ENCODE measurements at places on chromosomes 5 and 9.

GRCh38 chr9:110180511-110181434, 27.2 kb downstream of the C9orf152 start:
- no peak for DNase-seq

DNA sequence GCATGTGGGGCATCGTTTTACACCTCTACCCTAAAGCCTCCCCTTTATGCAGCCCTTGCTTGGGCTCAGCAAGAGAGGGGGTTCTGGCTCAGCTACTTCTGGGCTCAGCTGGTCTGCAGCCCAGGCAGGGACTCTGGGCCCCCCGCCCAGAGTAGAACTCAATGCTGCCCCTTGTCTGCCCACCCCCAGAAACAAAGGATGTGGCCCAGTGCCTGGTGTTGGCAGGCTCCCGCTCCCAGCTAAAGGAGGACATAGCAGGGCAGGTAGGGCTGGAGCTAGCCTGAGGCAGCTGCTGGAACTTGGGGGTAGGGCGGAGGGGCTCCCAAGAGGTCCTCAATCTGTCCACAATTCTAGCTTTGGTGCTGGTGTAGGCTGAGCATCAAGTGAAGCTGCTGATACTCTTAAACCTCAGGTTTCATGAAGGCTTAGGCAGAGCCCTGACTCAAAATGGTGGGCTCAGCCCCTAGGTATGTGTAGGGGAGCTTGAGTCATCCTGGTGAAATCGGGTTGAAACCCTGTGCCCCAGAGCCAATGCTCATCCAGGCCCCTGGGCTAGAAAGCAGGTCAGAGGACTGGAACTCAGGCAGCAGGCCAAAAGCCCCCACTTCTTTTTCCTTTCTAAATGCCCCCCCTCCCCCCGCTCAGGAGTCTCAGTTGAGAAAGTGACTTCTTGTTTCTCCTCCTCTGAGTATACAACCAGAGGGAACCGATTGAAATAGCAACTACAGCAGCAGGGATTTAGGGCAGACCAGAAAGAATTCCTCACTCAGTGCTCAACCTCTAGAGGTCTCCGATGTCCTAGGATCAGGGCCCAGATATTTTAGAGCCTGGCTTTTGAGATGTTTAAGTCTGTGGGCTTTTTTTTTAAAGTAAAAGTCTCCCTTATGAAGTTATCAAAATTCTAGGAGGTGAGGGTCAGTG, 11.4 kb downstream of the PSD2 start:
- no peak for DNase-seq

- no peak for DNase-seq
Measured at GRCh38 chr5:130109152-130109551, 204.9 kb downstream of the CHSY3 start.

DNA sequence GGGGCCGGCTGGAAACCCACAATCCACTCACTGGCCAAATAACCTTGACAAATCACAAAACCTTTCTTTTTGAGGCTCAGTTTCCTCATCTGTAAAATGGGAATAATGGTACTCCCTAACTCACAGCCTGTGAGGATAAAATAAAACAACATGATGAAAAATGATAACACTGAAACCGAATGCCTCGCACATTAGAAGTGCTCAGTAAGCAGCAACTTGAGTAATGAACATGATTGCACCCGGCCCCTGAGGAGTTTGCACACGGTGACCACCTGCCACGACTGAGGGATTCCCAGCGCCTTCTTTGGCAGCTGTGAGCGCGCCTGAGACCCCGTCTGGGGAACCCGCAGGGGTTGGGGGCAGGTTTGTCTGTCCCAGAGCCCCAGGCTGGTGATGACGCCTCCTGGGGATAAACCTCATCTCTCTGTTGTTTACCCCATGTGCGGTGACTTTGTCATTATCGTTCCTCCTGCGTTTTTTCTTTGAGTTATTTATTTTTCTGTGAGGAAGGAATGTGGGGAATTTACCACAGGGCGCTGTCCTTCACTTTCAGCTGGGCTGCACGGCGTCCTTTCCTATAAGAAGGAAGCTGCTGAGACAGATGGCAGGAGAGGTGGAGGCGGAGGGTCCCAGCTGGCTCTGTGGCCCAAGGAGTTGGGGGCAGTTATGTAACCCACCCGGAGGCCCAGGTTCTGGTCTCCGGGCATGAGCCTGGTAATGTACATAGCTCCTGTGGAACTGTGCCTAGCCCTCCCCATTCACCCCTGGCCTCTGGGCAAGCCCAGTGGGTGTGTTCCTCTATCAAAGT, 3.0 kb upstream of the SYNPO start:
- no peak for DNase-seq

- no peak for DNase-seq
Measured at GRCh38 chr5:492314-492893, 31.8 kb downstream of the SLC9A3 start.

DNA sequence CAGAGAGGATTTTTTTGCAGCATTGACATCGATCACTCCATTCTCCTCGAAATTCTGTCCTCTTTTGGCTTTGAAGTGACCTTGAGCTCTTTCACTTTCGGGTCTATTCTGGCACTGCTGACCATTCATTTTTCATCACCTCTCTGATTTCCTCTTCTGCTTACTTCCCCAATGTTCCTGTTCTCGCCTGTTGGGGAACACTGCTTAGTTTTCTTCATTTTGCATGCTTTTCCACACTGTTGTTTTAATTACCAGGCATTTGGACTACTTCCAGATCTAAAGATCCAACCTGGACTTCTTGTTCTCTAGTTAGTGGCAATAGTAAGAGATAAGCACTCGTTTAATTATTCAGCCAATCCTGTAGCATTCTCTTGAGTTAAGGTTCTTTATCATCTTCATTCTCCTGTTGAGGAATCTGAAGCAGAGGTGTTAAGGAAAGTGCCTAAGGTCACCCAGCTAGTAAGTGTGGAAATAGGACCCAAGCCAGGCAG, 53.4 kb downstream of the MAN2A1 start:
- no peak for DNase-seq

GRCh38 chr9:112046181-112046580, 128.9 kb downstream of the SUSD1 start:
- no peak for DNase-seq

- no peak for DNase-seq
Measured at GRCh38 chr5:98513380-98513779, 260.1 kb upstream of the RGMB start.

Measured in activated CD4-positive, alpha-beta T cell treated with anti-CD3 and anti-CD28 coated beads, Interleukin-2, amount 50 U/mL, for 48 hours (primary cell).